ENCODE measurements at places on chromosomes 3 and 15.

- H3K27me3 ChIP-seq: peaks cover 4% of the 10 kb centered on the region
- no peak overlapping the region for H3K27ac ChIP-seq
- H3K36me3 ChIP-seq: no peaks in the 10 kb centered on the region
- no peaks in the 10 kb centered on the region for H3K4me1 ChIP-seq
- DNase-seq: no peak
These were observed 90.7 kb upstream of the GOLIM4 start for GRCh38 chr3:168186293-168186983.

DNA sequence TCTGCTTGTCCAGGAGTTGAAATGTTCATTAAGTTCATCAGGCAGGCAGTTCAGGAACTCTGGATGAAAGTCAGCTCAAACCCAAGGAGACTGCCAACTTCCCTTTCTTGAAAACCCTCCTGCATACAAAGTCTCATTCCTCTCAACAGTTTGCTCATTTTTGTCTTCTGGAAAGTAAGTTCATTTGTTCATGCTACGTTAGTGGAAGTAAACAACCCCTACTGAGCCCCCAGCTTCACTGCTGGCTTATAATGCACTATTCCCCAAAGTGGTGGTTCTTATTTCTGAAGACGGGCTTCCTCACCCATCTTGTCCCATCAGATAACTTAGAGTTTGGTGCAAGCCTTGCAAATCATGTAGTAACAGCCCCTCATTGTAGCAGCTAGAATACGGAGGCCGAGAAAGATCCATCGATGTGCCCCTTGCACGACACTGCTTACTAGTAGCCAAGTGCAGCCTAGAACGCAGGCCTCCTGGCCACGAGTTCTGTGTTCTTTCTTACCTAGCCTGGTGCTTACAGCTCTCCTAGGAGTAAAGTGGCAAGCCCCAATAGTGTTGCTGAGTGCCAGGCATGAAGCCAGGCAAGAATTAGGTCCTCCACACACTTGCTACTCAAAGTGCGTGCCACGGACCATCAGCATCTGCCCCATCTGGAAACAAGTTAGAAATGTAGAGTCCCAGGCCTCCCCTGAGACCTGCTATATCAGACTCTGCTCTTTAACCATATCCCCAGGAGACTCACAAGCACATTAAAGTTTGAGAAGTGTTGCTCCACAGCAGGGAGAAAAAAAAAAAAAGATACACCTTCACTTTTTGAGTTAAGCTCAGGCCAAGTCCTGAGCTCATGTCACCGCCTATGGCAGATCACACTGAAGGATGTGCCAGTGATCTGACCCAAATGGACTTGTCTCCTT is 82.5 kb downstream of the RFTN1 start:
- H3K4me1 ChIP-seq: peaks cover 31% of the 10 kb centered on the region
- peaks cover 2% of the 10 kb centered on the region for H3K36me3 ChIP-seq
- H3K4me3 ChIP-seq: peak overlapping the region; percentile 39
- DNase-seq: peak; percentile 42
- no peak overlapping the region for H3K27ac ChIP-seq
- H3K27me3 ChIP-seq: peaks cover 27% of the 10 kb centered on the region

DNA sequence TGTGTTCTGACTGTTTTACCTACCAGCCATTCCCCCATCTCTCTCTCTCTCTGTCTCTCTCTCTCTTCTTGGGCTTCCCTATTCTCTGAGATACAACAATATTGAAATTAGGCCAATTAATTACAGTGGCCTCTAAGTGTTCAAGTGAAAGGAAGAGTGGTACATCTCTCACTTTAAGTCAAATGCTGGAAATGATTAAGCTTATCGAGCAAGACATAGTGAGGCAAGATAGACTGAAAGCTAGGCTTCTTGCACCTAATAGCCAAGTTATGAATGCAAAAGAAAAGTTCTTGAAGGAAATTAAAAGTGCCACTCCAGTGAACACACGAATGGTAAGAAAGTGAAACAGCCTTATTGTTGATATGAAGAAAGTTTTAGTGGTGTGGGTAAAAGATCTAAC is 21.3 kb downstream of the SNRK start:
- peak overlapping the region; percentile 71 for H3K27ac ChIP-seq
- H3K4me1 ChIP-seq: peaks cover 20% of the 10 kb centered on the region
- peak overlapping the region; percentile 24 for H3K4me3 ChIP-seq
- no peaks in the 10 kb centered on the region for H3K27me3 ChIP-seq
- H3K36me3 ChIP-seq: peaks cover 43% of the 10 kb centered on the region
- no peak for DNase-seq

- peaks cover 9% of the 10 kb centered on the region for H3K36me3 ChIP-seq
- H3K4me3 ChIP-seq: no peak overlapping the region
- no peak for DNase-seq
- H3K27ac ChIP-seq: no peak overlapping the region
These were observed 123.6 kb upstream of the BHLHE40 start for GRCh38 chr3:4855676-4856075.

GRCh38 chr3:183822631-183823030 is 2.7 kb downstream of the MAP6D1 start:
- peaks cover 6% of the 10 kb centered on the region for H3K36me3 ChIP-seq
- no peak for DNase-seq
- H3K4me3 ChIP-seq: no peak overlapping the region

DNA sequence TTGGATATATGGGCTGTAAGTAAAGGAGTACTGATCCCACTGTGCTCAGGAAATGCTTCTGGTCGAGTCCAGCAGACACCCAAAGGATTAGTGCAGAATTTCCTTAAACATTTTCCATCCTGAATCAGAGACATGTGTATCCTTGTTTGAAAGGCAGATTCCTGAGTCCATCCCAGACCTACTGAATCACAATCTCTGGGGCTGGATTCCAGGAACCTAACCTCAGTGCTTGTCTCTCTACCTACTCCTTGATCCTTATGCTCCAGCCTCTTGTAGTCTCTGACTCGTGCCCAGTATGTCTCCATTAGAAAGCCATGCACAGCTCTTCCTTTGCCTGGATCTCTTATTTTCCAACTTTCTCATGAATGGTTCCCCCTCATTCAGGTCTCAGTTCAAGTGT is 585.8 kb downstream of the NLGN1 start:
- no peak overlapping the region for H3K4me3 ChIP-seq
- no peak overlapping the region for H3K27ac ChIP-seq
- DNase-seq: no peak
- H3K36me3 ChIP-seq: no peaks in the 10 kb centered on the region

DNA sequence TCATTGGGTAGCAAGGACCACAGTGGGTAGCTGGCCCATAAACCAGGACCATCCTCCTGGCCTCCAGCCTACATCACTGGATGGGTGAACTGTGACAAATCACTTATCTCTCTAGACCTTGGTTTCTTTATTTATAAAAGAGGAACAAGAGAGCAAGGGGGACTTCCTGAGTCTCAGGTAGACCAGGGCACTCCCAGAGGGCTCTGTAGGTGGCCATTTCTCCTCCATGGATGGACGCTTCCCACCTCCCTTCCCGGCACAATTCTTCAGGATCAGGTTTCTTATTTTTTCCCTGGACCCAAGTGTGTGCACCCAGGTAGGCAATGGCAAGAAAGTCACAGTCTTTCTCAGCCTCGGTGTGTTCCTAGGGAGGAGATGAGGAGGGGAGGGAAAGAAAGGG is 41.4 kb upstream of the SPATA12 start:
- peaks cover 19% of the 10 kb centered on the region for H3K27me3 ChIP-seq
- H3K4me3 ChIP-seq: no peak overlapping the region
- peak; percentile 11 for DNase-seq
- peaks cover 10% of the 10 kb centered on the region for H3K4me1 ChIP-seq
- no peaks in the 10 kb centered on the region for H3K36me3 ChIP-seq
- peak overlapping the region; percentile 21 for H3K27ac ChIP-seq

- no peak for DNase-seq
- no peak overlapping the region for H3K4me3 ChIP-seq
- peaks cover 5% of the 10 kb centered on the region for H3K4me1 ChIP-seq
- H3K27me3 ChIP-seq: peaks cover 21% of the 10 kb centered on the region
These were observed 3.9 kb upstream of the B3GNT5 start for GRCh38 chr3:183249006-183249718.

- no peaks in the 10 kb centered on the region for H3K4me1 ChIP-seq
- H3K27me3 ChIP-seq: peaks cover 15% of the 10 kb centered on the region
- H3K36me3 ChIP-seq: no peaks in the 10 kb centered on the region
- H3K4me3 ChIP-seq: no peak overlapping the region
- H3K27ac ChIP-seq: no peak overlapping the region
These were observed 28.5 kb upstream of the SLC7A14 start for GRCh38 chr3:170614214-170614966.

DNA sequence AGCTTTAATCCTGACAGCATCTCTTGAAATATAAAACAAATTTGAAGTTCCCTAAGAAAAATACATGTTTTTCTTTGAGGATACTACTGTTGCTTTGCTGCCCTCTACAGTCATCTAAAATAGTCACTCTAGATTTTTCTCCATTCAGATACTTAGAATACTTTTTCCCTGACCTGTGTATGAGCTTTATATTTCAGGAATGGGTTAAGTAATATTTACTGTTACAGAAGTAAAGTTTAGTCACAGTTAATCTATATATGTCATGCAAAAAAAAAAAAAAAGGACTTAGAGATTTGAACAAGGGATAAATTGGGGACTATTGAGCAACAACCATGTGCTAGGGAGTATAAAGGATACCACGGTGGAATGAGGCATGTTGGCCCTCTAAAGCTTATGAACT is 8.8 kb downstream of the NECTIN3 start:
- no peak overlapping the region for H3K27ac ChIP-seq
- H3K27me3 ChIP-seq: peaks cover 3% of the 10 kb centered on the region
- H3K4me1 ChIP-seq: no peaks in the 10 kb centered on the region
- H3K36me3 ChIP-seq: no peaks in the 10 kb centered on the region

- no peaks in the 10 kb centered on the region for H3K36me3 ChIP-seq
These were observed 92.1 kb downstream of the HHLA2 start for GRCh38 chr3:108388136-108389132.
